ENCODE measurements at places on chromosomes 3 and 15.

- no peak for DNase-seq
Observed at GRCh38 chr3:138468886-138469285, 34.5 kb downstream of the ESYT3 start.

DNA sequence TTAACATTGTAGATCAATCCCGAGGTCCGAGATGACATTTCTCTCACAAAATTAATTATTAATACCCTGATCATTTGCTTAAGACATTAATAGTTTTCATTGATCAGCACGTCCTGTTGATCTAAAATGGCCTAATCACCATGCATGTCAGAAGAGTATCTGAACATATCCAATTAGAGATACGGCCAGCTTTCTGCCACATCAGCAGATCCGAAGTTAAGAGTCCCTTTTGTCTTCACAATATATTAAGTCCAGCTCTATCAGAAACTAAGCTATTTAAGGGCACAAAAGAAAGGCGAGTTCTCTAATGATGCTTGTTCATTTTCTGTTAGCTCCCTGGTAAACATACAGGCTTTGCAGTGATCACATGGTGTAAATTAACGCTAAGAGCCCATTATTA, 470.3 kb downstream of the CNTN4 start:
- no peak for DNase-seq

DNA sequence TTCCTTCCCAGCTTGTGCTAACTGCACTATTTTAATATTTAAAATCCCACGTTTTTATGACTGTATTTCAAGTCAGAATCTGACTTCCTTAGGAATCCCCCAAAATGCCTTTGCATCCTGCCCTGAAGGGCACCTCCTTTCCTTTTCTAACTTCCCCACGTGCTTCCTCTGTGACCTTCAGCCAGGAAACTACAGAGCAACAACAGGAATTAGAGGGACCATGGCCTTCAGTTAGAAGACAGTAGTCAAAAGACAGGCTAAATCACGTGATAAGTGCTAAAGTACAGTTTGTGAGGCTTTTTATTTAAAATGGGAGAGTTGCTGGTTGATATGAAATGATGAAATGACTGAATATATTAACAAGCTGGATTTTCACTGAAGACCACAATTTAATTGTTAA, 11.8 kb upstream of the ABHD10 start:
- no peak for DNase-seq

- no peak for DNase-seq
Observed at GRCh38 chr15:90557186-90558084, 27.7 kb downstream of the CRTC3 start.

DNA sequence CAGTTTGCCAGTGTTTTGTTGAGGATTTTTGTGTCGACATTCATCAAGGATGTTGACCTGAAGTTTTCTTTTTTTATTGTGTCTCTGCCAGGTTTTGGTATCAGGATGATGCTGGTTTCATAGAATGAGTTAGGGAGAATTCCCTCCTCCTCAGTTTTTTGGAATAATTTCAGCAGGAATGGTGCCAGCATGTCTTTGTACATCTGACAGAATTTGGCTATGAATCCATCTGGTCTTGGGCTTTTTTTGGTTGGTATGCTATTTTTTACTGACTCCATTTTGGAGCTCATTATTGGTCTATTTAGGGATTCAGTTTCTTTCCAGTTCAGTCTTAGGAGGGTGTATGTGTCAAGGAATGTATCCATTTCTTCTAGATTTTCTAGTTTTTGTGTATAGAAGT, 320.0 kb upstream of the PPP2R3A start:
- DNase-seq = no peak

DNA sequence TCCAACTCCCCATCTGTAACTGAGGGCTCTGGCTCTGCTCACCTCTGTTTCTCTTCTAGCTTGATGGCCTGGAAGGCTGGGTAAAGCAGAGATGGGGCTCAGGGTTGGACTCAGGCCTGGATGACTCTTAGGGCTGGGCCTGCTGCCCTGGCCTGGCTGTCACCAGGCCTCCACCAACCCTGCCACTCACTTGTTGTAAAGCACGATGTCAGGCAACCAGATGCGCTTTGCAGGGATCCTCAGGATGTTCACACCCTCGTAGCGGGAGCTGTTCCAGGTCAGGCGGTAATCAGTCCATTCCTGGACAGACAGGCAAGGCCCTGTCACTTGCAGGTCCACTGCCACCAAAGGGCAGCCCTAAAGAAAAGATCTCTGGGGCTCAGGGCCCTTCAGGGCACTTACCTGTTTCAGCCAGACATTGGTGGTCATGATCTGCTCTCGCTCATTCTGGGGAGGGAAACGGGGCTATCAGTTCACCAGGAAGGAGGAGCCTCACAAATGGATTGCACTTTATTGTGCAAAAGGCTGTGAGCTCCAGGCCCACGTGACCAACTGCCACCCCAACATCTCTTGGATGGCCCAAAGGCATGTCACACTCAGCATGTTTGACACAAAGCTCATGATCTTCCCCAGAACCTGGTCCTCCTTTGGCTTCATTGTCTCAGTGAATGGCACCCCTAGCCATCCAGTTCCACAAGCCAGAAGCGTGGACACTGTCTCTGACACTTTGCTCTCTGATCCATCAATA, 9.9 kb downstream of the CHRNB4 start:
- DNase-seq = no peak

- DNase-seq = no peak
Observed at GRCh38 chr3:12545473-12545791, at the start of gene MKRN2OS. TSS of gene MKRN2OS (minus strand) at chr3:12545499. CDS start at chr3:12545464, 35 bp downstream.

DNA sequence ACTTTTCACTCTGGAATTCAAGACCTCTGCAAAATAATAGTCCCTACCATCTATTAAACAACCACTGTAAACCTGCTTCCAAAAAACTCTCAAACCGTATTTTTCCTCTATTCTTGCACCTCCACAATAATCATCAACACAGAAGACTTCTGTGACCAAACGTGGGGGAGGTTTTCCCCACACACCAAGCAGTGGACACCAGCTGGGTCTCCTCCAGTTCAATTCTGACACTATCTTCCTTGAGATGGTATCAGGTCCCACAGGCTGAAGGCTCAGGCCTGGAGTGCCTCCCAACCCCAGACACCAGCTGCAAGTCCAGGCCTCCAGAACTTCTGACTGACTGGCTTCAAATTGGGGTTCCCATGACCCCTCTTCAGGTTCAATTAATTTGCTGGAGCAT, 89.6 kb upstream of the RAP2B start:
- DNase-seq = no peak

DNA sequence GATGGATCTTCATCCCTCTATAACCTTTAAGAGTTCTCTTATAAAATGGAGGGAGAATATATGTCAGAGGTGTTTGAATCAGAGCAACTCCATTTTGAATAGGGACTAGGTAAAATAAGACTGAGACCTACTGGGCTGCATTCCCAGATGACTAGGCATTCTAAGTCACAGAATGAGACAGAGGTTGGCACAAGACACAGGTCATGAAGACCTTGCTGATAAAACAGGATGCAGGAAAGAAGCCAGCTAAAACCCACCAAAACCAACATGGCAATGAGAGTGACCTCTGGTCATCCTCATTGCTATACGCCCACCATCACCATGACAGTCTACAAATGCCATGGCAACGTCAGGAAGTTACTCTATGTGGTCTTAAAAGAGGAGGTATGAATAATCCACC, 211.0 kb downstream of the GBE1 start:
- no peak for DNase-seq

GRCh38 chr15:88529021-88529630, 17.4 kb downstream of the DET1 start:
- no peak for DNase-seq

DNA sequence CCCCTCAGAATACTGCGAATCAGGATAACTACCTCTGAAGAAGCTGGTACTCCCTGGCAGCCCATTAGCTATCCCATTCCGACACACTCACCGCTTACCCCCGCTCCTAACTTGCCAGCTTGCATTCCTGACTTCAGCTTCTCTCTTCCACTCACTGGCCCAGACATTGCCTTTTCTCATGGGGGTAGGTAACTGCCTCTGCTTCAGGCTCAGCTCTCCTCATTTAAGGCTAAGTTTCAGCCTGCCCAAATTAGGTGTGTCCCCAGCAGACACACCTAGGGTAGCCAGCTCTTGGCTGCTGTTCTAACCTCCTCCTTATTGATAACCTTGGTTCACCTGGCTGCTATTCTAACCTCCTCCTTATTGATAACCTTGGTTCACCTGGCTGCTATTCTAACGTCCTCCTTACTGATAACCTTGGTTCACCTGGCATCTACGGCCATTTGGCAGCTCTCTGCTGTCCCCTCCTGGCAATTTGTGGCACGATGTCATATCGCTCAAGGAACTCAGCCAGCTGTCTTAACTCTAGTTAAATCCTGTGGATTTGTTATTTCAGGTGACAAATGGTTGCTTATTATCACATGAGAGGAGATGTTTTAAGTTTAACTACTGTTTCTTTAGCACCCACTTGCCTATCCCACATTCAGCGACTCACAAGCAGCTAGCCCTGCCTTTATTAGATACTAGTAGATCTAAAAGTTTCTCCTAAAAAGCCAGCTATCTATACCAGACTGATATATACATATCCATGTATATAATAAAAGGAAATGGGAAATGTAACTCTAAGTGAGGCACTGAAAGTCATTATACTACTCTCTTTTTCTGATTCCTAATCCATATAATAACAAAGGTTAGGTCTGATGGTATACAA, 106.5 kb upstream of the ACP3 start:
- peak; percentile 26 for DNase-seq

DNA sequence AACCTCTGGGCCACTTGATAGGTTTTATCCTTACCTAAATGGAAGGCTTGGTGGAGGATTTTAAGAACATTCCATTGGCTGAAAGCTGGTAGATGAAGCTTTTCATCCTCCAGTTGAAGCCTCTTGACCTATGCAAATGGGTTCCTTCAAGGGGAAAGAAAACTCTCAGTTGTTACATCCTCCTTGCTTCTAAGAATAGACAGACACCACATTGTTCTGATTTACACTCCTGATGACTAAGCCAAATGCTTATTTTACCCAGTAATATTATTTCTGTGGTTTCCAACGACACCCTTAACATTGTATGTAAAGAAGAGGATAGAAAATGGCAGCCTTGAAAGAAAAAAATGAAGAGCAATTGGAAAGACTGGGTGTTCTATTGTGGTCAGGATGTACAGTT, 480.5 kb downstream of the OTOL1 start:
- no peak for DNase-seq

DNA sequence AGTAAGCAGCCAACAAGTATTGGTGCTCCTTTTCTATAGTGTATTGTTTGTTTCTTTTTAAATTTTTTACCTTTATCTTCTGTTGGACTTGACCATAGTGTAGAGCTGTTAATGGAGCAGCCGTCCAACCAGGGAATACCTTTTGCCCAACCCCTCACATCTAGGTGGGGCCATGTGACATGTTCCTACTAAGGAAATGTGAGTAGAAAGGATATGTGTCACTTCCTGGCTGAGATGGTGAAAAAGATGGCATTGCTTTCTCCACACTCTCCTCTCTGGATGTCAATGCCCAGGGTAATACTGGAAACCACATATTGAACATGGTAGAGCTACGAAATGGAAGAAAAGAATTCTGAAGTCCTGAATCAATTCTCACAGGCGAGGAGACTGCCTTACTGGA, 218.8 kb downstream of the TBL1XR1 start:
- DNase-seq = no peak

- no peak for DNase-seq
Observed at GRCh38 chr3:39631136-39631535, 163.7 kb downstream of the MOBP start.

GRCh38 chr3:99625237-99625622, 13.2 kb upstream of the COL8A1 start:
- DNase-seq = no peak

GRCh38 chr15:52495125-52495524, 33.6 kb downstream of the MYO5A start:
- no peak for DNase-seq

DNA sequence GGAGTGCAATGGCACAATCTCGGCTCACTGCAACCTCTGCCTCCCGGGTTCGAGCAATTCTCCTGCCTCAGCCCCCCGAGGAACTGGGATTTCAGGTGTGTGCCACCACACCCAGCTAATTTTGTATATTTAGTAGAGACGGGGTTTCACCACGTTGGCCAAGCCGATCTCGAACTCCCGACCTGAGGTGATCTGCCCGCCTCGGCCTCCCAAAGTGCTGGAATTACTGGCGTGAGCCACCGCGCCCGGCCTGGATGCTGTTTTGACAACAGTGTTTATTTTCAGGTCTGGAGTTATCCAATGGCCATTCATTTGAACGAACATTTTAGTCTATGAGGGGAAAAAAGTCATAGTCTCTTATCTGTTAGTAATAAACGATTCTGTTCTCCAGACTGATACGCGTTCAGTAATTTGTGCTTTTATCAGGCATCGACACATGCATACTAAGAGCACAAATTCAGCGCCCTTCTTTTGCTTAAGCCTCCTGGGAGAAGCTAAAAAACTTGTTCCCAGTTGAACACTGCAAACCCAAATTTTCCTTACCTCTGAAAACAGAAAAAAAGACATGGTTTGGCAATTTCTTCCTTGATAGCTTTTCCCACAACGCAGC, 1.3 kb downstream of the B3GALNT1 start:
- DNase-seq = no peak

DNA sequence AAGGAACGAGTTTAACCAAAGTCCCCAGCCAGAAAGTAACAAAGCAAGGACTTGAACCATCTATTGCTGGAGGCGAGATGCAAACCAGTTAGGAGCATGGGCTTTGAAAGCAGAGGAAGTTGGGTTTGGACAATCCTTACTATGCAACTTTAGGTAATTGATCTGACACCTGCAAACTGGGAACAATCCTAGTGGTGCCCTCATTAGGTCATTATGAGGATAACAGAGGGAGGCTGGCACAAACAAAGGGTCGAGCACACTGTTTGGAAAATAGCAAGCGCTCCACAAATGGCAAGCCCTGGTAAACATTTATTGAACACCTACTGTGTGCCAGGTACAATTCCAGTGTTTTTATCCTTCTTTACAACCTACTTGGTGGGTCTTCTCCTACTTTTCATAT, 45.6 kb downstream of the WNT5A start:
- DNase-seq = no peak

- DNase-seq = no peak
Observed at GRCh38 chr3:138916824-138917223, 30.1 kb downstream of the FOXL2 start.

GRCh38 chr15:61175024-61175423, 54.1 kb downstream of the RORA start:
- no peak for DNase-seq

GRCh38 chr15:97984157-97984556, 23.7 kb downstream of the ARRDC4 start:
- no peak for DNase-seq

- no peak for DNase-seq
Observed at GRCh38 chr3:67599821-67600220, 54.6 kb downstream of the SUCLG2 start.

GRCh38 chr3:185586686-185587039, 568 bp downstream of the SENP2 start:
- no peak for DNase-seq

- DNase-seq = no peak
Observed at GRCh38 chr3:173688216-173688842, 290.8 kb downstream of the NLGN1 start.

DNA sequence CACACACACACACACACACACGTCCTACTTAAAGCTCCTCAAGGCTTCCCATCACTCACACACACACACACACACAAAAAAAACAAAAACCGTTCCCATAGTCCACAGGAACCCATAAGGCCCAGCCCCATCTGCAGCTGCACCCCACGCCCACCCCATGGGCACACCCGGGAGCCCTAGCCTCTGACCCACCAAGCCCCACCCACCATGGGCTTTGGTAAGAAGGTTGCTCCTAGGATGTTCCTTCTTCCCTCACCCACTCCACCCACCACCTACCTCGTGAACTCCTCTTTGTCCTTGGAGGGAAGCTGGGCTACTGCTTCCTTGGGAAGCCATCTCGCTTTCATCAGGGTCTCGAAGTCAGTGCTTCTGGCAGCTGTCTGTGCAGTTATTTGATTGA, 115.1 kb downstream of the TPRA1 start:
- no peak for DNase-seq

- no peak for DNase-seq
Observed at GRCh38 chr3:75687323-75687722, 23.2 kb downstream of the FRG2C start.

All from activated T-cell treated with anti-CD3 and anti-CD28 coated beads, Interleukin-2, amount 50 U/mL, for 48 hours (primary cell).